Activated naive CD4-positive, alpha-beta T cell treated with Interleukin-2 at 50 U/mL for 16 hours (primary cell): ENCODE measurements at places on chromosomes 12 and 14.

- peak; percentile 33 for DNase-seq
Observed at GRCh38 chr12:27207615-27208413, 36.3 kb upstream of the STK38L start.

- DNase-seq, result no peak
Observed at GRCh38 chr12:68844788-68845695, 37.1 kb downstream of the MDM2 start.

DNA sequence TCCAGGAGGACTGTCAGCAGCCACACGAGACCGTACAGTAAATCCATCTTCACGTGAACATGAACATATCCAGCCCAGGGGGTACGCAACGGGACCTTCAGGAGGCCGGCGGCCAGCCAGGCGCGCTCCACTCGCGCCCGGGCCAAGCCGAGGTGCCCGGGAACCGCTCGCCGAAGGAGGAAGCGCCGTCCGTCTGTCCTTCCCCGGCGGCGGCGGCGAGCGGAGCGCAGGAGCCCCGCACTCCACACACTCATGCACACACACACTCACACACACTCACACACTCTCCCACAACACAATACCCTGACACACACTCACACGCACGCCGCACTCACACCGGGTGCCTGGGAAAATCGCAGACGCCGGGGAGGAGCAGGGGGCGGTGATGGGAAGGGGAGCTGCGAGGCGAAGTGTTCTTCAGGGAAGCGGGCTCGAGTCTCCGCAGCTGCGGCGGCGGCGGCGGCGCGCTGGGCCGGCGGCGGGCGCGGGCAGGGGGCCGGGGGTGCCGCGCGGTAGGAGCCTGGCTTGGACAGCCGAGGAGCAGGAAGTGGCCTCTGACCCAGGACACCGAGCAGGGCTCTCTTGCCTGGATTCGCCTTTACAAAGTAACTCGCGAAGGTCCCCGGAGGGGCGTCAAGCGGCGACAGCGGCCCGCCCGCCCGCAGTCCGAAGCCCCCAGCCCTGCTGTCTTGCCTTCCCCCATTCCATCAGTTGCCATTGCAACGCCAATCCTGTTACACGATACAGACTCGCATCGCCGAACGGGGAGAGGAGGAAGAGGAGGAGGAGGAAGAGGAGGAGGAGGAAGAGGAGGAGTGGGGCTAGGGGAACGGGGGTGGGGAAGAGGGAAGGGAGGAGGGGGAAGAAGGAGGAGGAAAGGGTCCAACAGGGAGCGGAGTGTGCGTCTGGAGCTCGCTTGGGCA, 601 bp downstream of the MDGA2 start:
- DNase-seq, result no peak

DNA sequence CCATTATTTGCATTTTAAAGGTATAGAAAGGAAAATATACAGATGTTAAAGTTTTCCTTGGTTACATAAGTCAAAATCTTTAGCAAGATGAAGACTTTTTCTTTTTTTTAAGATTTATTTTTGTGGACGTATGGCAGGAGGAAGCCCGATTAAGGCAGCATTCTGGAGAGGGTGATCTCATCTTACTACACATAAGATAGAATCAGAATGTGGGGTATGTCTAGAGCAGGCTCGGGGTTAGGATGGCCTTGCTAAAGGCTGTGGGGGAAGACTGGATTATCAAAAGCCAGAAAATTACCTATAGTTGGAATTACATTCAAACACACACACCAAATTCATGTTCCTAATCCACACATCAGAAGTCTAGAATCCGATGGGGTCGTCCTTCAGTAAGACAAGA, 79.6 kb upstream of the OTOGL start:
- DNase-seq, result no peak

DNA sequence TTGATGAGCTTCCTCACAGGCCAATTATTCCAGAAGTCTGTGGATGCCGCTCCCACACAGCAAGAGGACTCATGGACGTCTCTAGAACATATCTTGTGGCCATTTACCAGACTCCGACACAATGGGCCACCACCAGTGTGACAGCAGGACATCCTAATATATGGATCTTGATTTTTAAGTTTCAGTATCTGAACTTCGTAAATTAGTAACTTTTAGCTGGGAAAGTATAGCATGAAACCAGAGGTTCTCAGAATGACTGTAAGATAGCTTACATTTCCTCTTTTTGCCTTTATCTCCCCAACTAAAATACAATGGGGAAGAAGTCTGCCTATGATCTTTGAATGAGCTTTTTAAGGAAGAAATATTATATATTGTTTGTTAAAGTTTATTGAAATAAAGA, 87.0 kb downstream of the DNAI7 start:
- no peak for DNase-seq

DNA sequence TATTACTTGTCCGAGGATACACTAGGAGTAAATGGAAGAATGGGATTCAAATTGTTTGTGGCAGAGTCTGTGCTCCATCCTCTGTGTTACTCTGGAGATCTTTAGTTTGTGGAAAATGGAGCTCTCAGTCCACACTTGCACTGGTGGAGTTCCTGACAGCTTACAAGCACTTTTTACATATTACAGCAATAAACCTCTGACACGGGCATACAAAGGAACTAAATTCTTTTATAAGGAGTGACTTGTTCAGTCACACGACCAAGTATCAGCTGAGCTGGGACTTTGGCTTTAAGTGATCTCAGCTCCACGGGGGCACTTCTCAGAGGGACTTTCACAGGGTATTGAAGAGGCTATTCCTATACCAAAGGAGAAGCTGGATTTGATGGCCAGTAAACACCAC, 417.5 kb downstream of the LRIG3 start:
- DNase-seq, result no peak

GRCh38 chr12:61452076-61452475, 808.1 kb upstream of the USP15 start:
- no peak for DNase-seq

DNA sequence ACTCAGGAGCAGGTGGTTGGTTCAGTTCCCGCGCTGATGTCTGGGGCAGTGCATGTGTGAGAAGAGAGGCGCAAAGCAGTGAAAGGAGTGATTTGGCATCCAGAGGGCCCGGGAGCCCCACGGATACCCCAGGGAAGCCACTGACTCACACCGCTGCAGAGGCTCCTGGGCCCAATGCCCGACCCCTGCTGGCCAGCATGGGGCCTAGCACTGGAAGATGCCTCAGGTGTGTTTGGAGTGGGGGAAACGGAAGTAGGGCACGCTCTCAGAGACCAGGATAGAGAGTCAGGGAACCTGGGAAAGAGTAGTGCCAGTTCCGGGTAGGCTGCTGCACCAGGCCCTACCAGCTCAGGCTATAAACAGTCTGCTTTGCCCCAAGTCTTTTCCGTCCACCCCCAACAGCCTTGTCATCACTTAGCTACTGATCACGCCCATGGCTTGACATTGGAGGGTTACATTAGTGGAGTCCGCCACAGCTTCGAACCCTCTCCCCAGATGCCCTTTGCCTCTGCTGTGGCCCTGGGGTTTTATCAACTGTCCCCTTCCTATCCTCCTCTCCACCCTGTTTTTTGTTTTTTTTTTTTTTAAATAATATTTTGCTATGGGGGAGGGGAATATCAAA, 9.5 kb upstream of the CSAD start:
- DNase-seq, result peak; percentile 52

DNA sequence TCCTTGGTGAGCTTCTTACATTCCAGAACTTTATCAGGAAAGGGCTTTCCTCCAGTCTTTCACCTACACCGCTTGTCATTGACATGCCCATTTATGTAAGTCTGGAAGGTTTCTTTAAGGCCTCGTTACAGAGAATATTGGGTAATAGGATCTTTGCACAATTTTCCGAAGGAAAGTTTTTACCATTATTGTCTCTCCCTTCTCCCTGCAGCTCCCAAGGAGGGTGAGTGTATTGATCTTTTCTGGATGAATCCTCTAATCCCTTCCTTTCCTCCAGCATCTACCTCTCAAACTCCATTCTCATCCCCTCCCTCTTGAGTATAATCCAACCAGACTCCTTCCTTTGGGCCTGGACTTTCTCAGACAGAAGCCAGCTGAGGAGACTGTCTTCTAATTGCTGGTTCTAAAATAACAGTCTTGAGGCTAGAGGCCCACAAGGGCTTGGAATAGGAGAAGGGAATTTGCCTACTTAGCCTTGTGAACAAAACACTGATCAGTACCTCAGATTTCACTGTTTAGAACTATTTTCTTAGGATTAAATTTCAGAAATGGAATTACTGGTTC, 21.8 kb downstream of the WNK1 start:
- DNase-seq, result no peak

DNA sequence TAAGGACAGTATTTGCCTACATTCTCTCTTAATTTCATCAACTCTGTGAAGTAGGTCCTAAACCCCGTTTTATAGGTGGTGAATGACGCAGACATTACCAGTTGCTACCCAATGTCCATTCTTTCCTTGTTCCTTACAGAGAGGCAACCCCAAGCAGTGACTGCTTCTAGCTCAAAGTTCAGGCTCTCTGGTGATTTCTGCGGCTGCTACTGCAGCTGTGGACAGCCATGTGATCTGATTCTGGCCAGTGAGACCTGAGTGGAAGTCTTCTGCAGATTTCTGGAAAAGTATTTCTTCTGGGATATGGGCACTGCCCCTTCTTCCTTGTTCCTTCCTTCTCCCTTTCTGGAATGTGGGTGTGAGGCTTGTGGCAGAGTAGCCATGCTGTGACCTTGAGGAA, 82.9 kb downstream of the ARF6 start:
- DNase-seq, result no peak
